ENCODE measurements at places on chromosomes 4 and X.

GRCh38 chrX:49177338-49177833 lies 5.7 kb downstream of the PLP2 start:
- DNase-seq = no peak

- DNase-seq = no peak
Measured at GRCh38 chrX:46710425-46710824, 48.5 kb downstream of the SLC9A7 start.

DNA sequence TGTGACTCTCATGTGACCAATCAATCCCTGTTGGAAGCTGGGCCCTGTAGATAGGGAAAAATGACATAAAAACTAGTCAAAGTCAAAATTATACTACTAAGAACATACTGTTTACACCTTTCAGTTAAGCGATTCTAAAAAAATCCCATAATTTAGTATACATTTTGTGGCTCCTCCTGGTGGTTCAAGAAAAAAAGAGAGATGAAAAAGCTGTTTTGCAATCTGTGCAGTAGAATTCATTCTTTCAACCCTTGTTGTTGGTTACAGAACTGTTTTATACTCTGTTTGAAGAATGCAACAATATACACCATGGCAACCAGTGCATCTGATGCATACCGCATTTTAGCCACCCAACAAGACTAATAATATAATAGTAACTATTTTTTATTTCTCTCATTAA lies 66.8 kb upstream of the ANK2 start:
- no peak for DNase-seq

DNA sequence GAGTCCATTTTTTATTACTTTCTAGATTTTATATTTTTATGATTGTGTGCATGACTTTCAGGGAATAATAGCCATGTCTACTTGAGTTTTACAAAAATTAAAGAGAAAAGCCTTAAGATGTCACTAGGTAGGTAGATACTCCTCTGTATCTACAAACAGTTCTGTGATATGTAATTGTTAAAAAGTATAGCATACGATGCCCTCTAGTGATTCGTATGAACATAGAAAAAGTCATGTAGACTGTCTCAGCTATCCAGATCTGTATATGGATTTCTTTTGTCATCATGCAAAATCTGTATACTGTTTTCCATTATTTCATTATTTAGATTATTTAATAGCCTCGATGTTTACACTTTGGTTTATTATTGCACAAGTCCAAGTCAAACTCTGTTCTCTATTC lies 856.6 kb downstream of the CENPC start:
- DNase-seq = no peak

All from central memory CD4-positive, alpha-beta T cell (primary cell).